G401 (cell line): ENCODE measurements at places on chromosomes 1 and 21.

- peak; percentile 97 for DNase-seq
These were observed 68.8 kb upstream of the SSX2IP start for GRCh38 chr1:84758968-84759491.

- no peak for DNase-seq
These were observed 49.8 kb downstream of the BCAR3 start for GRCh38 chr1:93631626-93632365.

DNA sequence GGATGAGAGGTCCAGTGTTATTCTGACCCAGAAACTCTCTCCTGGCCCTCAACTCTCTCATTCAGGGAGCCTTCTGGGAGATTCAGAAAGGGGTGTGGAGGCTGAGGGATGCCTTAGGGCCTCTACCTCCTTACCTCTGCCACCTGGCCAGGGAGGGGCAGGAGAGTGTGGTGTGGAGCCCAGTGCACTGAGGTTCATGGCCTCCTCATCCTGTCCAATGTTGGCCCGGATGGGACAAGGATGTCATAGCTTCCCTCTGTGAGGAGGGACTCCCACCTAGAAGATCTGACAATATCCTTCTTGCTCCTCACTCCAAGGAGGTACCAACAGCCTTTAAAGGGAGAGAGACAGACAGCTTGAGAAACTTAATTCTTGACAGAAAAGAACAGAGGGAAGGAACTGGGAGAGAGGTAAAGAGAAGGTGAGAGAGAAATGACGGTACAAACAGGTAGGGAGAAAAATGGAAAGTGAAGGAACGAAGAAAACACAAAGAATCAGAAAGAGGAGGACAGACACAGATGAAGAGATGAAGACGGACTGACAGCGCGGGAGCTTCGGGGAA, 779 bp downstream of the BEND5 start:
- DNase-seq = peak; percentile 7

- no peak for DNase-seq
These were observed 84.9 kb downstream of the KIF14 start for GRCh38 chr1:200535605-200536004.

DNA sequence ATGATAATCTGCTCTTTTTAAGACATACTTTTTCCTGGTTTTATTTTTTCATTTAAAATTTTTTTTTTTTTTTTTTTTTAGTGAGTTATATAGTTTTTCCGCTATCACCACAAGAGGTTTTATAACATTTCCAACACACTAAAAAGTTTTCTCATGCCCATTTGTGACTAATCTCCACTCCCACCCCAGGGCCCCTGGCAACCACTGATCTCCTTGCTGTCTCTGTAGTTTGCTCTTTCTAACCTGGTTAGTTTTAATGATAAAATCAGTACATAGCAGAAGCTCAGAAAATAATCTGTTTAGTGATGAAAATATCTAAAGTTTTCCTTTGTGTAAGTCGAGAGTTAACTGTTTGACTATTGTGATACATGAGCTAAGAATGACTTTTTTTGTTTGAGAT, 41.8 kb downstream of the IARS2 start:
- DNase-seq = no peak

GRCh38 chr1:234484218-234484617, 5.2 kb upstream of the TARBP1 start:
- DNase-seq = no peak

DNA sequence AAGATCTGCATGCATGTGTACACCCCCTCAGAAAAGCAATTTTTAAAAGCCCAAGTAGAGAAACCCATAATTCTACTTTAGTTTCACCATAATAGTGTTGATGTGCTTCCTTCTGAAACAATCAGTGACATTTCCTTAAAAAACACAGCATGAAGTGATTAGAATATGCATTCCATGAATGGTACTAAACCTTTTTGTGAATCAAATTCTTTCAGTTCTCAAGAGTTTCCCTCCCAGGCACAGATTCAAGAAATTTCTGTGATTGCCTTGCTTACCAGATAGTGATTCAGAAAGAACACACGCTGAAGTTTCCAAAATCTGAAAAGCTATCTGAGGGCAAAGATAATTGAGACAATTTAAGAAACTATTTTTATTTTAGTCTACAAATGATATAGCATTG, 136.4 kb upstream of the ADGRL2 start:
- DNase-seq = no peak

GRCh38 chr1:17416389-17416788, 23.1 kb downstream of the RCC2 start:
- DNase-seq = no peak
